ENCODE measurements at places on chromosomes 1 and 21. TPM values are rescaled to one million over a fixed set of nuclear protein-coding genes. Genes with fewer than 3 reads are reported as not detected.

Gene ALG14
- 1.8 TPM for total RNA-seq

Gene A3GALT2
- not detected for total RNA-seq

Gene DDR2
- total RNA-seq, result 0.26 TPM

Gene PPFIA4
- total RNA-seq, result 0.81 TPM

Gene COL9A2
- total RNA-seq, result 2.6 TPM

Gene CLDN8
- not detected for total RNA-seq

Gene PGLYRP4
- total RNA-seq, result not detected

GRCh38 chr1:209397371-209397770 lies 186.1 kb upstream of the CAMK1G start:
- DNase-seq, result no peak
- no peak overlapping the region for H3K4me3 ChIP-seq
- peaks cover 2% of the 10 kb centered on the region for H3K36me3 ChIP-seq
- H3K27ac ChIP-seq, result no peak overlapping the region
- H3K4me1 ChIP-seq, result no peaks in the 10 kb centered on the region
- H3K27me3 ChIP-seq, result peaks cover 45% of the 10 kb centered on the region

GRCh38 chr1:47179988-47180563 lies 9.8 kb downstream of the PDZK1IP1 start:
- DNase-seq, result no peak
- no peak overlapping the region for H3K4me3 ChIP-seq
- peaks cover 10% of the 10 kb centered on the region for H3K36me3 ChIP-seq
- peaks cover 66% of the 10 kb centered on the region for H3K27me3 ChIP-seq
- no peak overlapping the region for H3K27ac ChIP-seq

- peaks cover 3% of the 10 kb centered on the region for H3K4me1 ChIP-seq
- peaks cover 32% of the 10 kb centered on the region for H3K27me3 ChIP-seq
- no peak for DNase-seq
Measured at GRCh38 chr1:64459743-64460142, 10.2 kb upstream of the CACHD1 start.

- peaks cover 21% of the 10 kb centered on the region for H3K4me1 ChIP-seq
- no peaks in the 10 kb centered on the region for H3K27me3 ChIP-seq
- H3K4me3 ChIP-seq, result no peak overlapping the region
- H3K27ac ChIP-seq, result no peak overlapping the region
- H3K36me3 ChIP-seq, result peaks cover 10% of the 10 kb centered on the region
Measured at GRCh38 chr1:25766721-25767436, 33.1 kb upstream of the SELENON start.

GRCh38 chr1:54826226-54826816 lies 25.2 kb upstream of the TTC22 start:
- H3K36me3 ChIP-seq, result no peaks in the 10 kb centered on the region
- H3K4me3 ChIP-seq, result no peak overlapping the region
- no peaks in the 10 kb centered on the region for H3K4me1 ChIP-seq
- no peak for DNase-seq
- H3K27me3 ChIP-seq, result no peaks in the 10 kb centered on the region
- H3K27ac ChIP-seq, result no peak overlapping the region

DNA sequence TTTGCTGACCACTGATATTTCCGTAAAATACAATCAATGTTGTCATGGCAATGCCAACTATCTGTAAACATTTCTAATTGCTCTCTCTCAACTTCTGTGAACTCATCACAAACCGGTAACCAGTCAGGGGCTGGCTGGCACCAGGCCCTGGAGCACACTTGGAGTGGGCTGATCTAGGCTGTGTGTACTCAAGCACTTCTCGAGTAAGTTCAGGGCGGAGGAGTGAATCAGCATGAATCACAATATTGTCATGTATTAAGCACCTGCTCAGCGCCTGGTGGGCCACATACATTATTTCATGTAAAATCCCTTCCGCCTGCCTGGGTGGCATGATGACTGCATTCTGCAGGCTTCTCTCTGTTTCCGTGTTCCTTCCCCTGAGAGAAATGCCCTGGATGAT lies 212.4 kb downstream of the FOXD2 start:
- H3K36me3 ChIP-seq, result peaks cover 3% of the 10 kb centered on the region

- H3K27me3 ChIP-seq, result peaks cover 11% of the 10 kb centered on the region
- H3K4me3 ChIP-seq, result no peak overlapping the region
- no peaks in the 10 kb centered on the region for H3K4me1 ChIP-seq
- H3K36me3 ChIP-seq, result no peaks in the 10 kb centered on the region
Measured at GRCh38 chr21:36499578-36500471, 19.9 kb upstream of the CLDN14 start.

- DNase-seq, result no peak
- H3K4me3 ChIP-seq, result no peak overlapping the region
Measured at GRCh38 chr1:212977781-212978645, 27.7 kb downstream of the VASH2 start.

DNA sequence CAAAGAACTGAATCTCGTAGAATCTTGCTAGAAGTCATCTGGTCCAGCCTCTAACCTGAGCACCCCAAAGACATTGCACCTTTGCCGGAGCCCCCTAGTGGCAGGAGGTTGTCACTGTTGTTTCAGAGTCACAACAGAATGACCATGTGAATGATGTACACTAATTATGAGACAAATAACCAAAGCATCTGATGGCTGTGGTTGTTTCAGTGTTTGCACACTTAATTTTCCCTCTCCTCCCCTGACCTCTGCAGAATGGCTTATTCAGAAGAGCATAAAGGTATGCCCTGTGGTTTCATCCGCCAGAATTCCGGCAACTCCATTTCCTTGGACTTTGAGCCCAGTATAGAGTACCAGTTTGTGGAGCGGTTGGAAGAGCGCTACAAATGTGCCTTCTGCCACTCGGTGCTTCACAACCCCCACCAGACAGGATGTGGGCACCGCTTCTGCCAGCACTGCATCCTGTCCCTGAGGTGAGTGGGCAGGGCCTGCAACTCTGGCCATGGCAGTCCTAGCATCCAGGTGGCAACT lies 26.4 kb downstream of the TRAF5 start:
- peak; percentile 24 for DNase-seq
- peaks cover 44% of the 10 kb centered on the region for H3K4me1 ChIP-seq
- no peaks in the 10 kb centered on the region for H3K27me3 ChIP-seq
- H3K4me3 ChIP-seq, result peak overlapping the region; percentile 84

- no peak overlapping the region for H3K27ac ChIP-seq
- no peaks in the 10 kb centered on the region for H3K36me3 ChIP-seq
- H3K4me3 ChIP-seq, result no peak overlapping the region
- H3K27me3 ChIP-seq, result peaks cover 75% of the 10 kb centered on the region
- H3K4me1 ChIP-seq, result peaks cover 2% of the 10 kb centered on the region
- no peak for DNase-seq
Measured at GRCh38 chr1:184669391-184669790, 85.3 kb downstream of the EDEM3 start.

GRCh38 chr1:12654004-12654567 lies 10.2 kb downstream of the AADACL4 start:
- no peak for DNase-seq
- H3K4me1 ChIP-seq, result peaks cover 10% of the 10 kb centered on the region
- peaks cover 5% of the 10 kb centered on the region for H3K36me3 ChIP-seq
- no peak overlapping the region for H3K4me3 ChIP-seq
